ENCODE measurements at places on chromosomes 2 and 18. TPM values are rescaled to one million over a fixed set of nuclear protein-coding genes. Genes with fewer than 3 reads are reported as not detected.

The METAP1D gene
- 9.3 TPM for total RNA-seq

The FN1 gene
- 636 TPM for total RNA-seq

DNA sequence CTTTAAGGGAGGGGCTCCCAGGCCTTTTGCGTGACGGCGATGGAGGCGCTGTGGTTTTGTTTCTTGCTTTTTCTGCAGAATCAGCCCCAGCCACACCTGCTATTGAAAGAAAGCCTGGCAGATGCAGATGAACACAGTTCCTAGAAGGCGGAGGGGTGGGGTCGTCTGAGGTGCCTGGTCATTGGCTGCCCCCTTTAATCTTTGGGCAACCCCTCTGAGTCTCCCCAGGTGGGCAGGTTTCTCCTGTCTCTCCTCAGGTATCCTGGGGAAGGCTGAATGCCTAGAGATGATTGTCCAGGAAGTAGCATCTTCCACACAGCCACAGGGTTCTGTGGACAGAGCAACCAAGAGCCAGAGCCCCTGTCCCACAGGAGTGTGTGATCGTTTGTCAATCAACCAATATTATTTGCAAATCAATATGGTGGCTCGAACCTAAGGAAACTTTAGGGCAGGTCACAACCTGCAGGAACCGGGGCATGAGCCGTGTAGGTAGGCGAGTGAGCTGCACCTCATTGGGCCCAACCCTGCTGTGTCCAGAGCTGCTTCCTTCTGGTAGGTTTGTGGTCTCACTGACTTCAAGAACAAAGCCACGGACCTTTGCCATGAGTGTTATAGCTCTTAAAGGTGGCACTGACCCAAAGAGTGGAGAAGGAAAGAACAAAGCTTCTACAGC, 104.3 kb downstream of the NDUFA10 start:
- no peak overlapping the region for H3K27ac ChIP-seq
- no peak for DNase-seq
- H3K36me3 ChIP-seq = no peaks in the 10 kb centered on the region
- no peak overlapping the region for H3K4me3 ChIP-seq
- H3K4me1 ChIP-seq = peaks cover 5% of the 10 kb centered on the region
- peaks cover 17% of the 10 kb centered on the region for H3K27me3 ChIP-seq

- peaks cover 2% of the 10 kb centered on the region for H3K27me3 ChIP-seq
- H3K4me3 ChIP-seq = no peak overlapping the region
- H3K4me1 ChIP-seq = no peaks in the 10 kb centered on the region
- no peak for DNase-seq
Measured at GRCh38 chr18:37864122-37864521, 298.5 kb upstream of the CELF4 start.

- no peak for DNase-seq
- no peak overlapping the region for H3K4me3 ChIP-seq
- H3K27ac ChIP-seq = no peak overlapping the region
- H3K27me3 ChIP-seq = no peaks in the 10 kb centered on the region
Measured at GRCh38 chr2:46388881-46389280, 90.5 kb upstream of the TMEM247 start.

The MOGAT1 gene
- total RNA-seq = not detected

GRCh38 chr2:176079831-176080539, 3.8 kb downstream of the EVX2 start:
- H3K4me1 ChIP-seq = no peaks in the 10 kb centered on the region
- no peak overlapping the region for H3K27ac ChIP-seq
- no peak overlapping the region for H3K4me3 ChIP-seq
- no peak for DNase-seq
- H3K36me3 ChIP-seq = no peaks in the 10 kb centered on the region
- H3K27me3 ChIP-seq = peaks cover 64% of the 10 kb centered on the region
